ENCODE measurements at places on chromosomes 7 and 10.
A peak's percentile ranks its signal among the peaks of the same experiment; 100 is the strongest.

- H3K4me3 ChIP-seq, result no peak overlapping the region
- no peaks in the 10 kb centered on the region for H3K27me3 ChIP-seq
- no peaks in the 10 kb centered on the region for H3K4me1 ChIP-seq
- DNase-seq, result no peak
- no peaks in the 10 kb centered on the region for H3K36me3 ChIP-seq
Measured at GRCh38 chr7:31493714-31494181, 20.1 kb upstream of the ITPRID1 start.

GRCh38 chr7:139660317-139661042, 117.3 kb downstream of the HIPK2 start:
- no peak for DNase-seq
- H3K4me3 ChIP-seq, result no peak overlapping the region
- H3K27me3 ChIP-seq, result no peaks in the 10 kb centered on the region
- H3K36me3 ChIP-seq, result peaks cover 17% of the 10 kb centered on the region

DNA sequence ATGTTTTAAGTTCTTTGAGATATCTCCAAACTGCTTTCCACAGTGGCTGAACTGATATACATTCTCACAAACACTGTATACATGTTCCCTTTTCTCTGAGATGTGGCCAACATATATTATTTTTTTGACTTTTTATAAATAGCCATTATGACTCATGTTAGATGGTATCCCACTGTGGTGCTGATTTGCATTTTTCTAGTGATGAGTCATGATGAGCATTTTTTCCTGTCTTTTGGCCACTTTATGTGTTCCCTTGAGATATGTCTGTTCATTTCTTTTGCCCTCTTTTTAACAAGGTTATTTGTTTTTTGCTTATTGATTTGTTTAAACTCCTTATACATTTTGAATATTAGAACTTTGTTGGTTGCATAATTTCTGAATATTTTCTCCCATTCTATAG, 1055.1 kb downstream of the NXPH1 start:
- no peaks in the 10 kb centered on the region for H3K27me3 ChIP-seq
- no peaks in the 10 kb centered on the region for H3K4me1 ChIP-seq
- no peak overlapping the region for H3K27ac ChIP-seq

DNA sequence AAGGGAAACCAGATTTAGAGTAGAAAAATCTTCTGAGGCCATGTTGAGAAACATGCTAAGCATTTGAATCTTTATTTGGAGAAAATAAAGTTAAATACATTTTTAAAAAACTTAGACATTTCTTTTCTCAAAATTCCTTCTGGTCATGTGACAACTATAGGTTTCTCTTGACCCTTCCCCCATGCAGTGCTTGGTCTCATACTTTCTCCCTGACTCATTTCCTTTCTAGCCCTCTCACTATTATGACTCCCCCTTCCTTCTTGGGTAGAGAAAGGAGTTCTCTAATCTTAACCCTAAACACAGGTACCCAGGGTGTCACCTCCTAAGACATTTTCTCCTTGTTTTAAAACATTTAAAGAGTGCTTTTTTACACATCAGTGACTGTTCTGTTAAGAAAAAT, 179.5 kb upstream of the TMEM106B start:
- 0 out of 2 replicates have a peak, but pooled peaks cover 3% of the 10 kb centered on the region for H3K4me1 ChIP-seq
- no peak overlapping the region for H3K27ac ChIP-seq
- H3K27me3 ChIP-seq, result no peaks in the 10 kb centered on the region
- H3K4me3 ChIP-seq, result no peak overlapping the region
- H3K36me3 ChIP-seq, result no peaks in the 10 kb centered on the region

DNA sequence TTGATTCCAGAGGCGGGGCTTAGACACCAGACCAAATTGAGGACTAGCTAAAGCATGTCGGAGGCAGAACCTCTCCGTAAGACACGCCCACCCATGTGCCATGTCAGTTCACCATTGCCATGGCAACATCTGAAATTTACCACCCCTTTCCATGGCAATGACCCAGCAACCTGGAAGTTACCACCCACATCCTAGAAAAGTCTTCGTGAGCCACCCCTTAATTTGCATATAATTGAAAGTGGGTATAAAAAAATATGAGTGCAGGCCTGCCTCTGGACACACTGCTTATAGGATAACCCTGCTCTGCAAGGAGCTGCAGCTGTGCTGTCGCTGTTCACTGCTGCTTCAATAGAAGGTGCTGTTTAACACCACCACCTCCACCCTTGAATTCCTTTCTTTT, 28.0 kb downstream of the TMEM270 start:
- H3K4me3 ChIP-seq, result no peak overlapping the region
- no peaks in the 10 kb centered on the region for H3K27me3 ChIP-seq
- H3K27ac ChIP-seq, result no peak overlapping the region
- no peak for DNase-seq

DNA sequence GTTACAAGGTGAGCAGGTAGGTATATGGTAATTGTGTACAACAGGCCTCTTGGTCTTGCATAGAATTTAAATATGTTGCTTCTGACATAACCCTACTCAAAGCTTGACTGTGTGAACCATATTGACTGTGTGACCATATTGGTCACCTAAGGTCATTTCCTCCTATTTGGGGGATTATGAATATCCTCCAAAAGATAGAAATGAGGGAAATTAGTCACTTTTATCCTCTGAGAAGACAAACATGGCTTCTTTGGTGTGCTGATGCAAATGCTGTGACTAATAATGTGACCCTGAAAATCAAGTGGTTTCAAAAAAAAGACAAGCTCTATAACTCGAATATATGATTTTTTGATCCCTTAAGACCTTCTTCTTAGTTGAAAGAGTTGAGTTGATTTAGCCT, 27.9 kb downstream of the IFIT5 start:
- no peaks in the 10 kb centered on the region for H3K27me3 ChIP-seq
- peaks cover 3% of the 10 kb centered on the region for H3K4me1 ChIP-seq
- H3K36me3 ChIP-seq, result no peaks in the 10 kb centered on the region
- H3K4me3 ChIP-seq, result no peak overlapping the region

DNA sequence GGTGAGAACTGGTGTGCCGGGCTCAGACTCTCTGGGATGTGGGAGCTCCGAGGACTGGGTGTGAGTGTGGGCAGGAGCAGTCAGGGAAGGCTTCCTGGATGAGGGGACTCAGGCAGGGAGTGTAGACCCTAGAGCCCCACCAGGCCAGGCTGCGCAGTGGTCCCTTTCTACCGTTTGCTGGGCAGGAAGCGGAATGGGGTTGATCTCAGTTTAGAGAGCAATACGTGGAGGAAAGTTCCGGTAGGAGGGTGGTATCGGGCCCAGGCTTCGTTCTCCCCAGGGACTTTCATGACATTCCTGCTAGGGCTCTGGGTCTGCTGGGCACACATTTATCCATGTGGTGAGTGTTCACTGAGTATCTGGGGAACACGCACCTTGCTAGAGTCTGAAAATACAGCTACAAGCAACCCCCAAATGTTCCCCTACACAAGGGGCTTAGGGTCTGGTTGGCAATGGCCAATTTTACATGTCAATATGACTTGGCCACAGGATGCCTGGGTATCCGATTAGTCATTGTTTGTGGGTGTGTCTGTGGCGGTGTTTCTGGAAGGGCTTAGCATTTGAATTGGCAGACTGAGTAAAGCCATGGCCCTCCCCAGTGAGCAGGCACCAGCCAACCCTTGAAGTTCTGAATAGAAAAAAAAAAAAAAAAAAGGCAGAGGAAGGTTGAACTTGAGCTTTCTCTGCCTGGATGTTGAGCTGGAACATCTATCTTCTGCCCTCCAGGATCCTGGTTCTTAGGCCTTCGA, 20.8 kb downstream of the GHRHR start:
- no peak overlapping the region for H3K4me3 ChIP-seq
- H3K27me3 ChIP-seq, result peaks cover 31% of the 10 kb centered on the region
- no peak for DNase-seq
- no peaks in the 10 kb centered on the region for H3K36me3 ChIP-seq
- H3K27ac ChIP-seq, result no peak overlapping the region

DNA sequence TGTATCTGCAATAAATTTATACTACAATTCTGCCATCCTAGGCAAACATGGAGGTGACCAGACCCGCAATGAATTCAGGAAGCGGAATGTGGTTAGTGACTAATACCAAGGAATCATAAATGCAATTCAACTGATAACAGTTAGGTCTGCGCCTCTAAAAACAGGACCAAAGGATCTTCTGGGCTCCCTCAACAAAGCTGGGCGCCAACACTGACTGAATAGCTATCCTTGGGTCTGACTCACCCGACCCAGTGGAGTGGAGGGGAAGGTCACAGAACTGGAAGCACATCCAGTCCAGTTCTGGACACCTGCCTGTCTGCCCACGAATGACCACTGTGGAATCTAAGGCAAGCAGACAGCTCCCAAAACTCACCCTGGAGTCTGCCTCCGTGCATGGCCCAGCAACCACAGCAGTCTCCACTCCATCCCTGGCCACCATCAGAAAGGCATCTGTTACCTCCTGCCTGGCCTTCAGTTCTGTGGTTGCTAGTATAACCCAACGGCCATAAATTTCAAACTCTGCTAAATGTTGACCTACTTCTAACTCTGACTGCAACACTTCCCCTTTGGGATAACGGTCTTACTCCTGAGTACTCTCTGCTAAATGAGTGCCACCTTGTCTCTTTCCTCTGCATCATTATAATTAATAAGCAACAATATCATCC, 43.0 kb upstream of the DLX6 start:
- no peaks in the 10 kb centered on the region for H3K36me3 ChIP-seq
- no peaks in the 10 kb centered on the region for H3K27me3 ChIP-seq
- H3K4me1 ChIP-seq, result no peaks in the 10 kb centered on the region
- no peak overlapping the region for H3K4me3 ChIP-seq
- H3K27ac ChIP-seq, result no peak overlapping the region
- no peak for DNase-seq

GRCh38 chr10:132365102-132365501, 31.9 kb upstream of the PWWP2B start:
- no peak for DNase-seq
- no peak overlapping the region for H3K27ac ChIP-seq
- no peaks in the 10 kb centered on the region for H3K27me3 ChIP-seq
- peaks cover 9% of the 10 kb centered on the region for H3K36me3 ChIP-seq
- H3K4me1 ChIP-seq, result no peaks in the 10 kb centered on the region

GRCh38 chr10:51892965-51893658, 193.7 kb upstream of the CSTF2T start:
- no peak overlapping the region for H3K27ac ChIP-seq
- peak; percentile 6 for DNase-seq
- peaks cover 4% of the 10 kb centered on the region for H3K4me1 ChIP-seq
- H3K36me3 ChIP-seq, result no peaks in the 10 kb centered on the region

GRCh38 chr7:96995406-96996110, 9.8 kb upstream of the DLX6 start:
- no peaks in the 10 kb centered on the region for H3K36me3 ChIP-seq
- H3K27me3 ChIP-seq, result peaks cover 64% of the 10 kb centered on the region
- no peak overlapping the region for H3K27ac ChIP-seq
- no peak for DNase-seq

- no peak for DNase-seq
- no peaks in the 10 kb centered on the region for H3K27me3 ChIP-seq
Measured at GRCh38 chr10:130026670-130027456, 62.8 kb upstream of the EBF3 start.

GRCh38 chr10:6737080-6737641, 157.1 kb upstream of the PRKCQ start:
- no peaks in the 10 kb centered on the region for H3K27me3 ChIP-seq
- no peaks in the 10 kb centered on the region for H3K36me3 ChIP-seq
- 0 out of 2 replicates have a peak overlapping the region, but pooled peaks have one; percentile 13 for H3K27ac ChIP-seq
- no peak overlapping the region for H3K4me3 ChIP-seq

DNA sequence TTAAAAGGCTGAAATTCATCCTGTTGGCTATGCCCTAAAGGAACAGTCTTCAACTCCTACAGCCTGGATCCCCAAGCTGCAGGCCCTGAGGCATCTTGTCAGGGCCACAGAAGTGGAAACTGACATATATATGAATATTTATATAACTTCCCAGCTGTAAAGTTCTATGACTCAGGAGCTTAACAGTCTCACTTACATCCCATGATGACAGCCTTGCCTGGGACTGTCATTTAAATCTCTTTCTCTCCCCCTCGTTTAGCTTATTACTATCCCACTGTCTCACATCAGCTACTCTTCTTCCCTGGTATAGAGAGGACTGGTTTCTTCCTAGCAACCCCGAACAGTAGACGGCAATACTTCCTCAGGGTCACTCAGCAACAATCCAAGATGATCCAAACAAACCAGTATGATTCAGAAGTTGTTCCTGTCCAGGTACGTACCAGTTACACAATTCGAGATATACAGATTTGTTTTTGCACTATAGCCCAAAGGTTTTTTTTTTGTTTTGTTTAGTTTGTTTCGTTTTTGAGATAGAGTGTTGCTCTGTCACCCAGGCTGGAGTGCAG, 22.7 kb downstream of the KIAA1549 start:
- H3K27me3 ChIP-seq, result no peaks in the 10 kb centered on the region
- peaks cover 3% of the 10 kb centered on the region for H3K4me1 ChIP-seq
- DNase-seq, result peak; percentile 47
- no peaks in the 10 kb centered on the region for H3K36me3 ChIP-seq
- H3K27ac ChIP-seq, result no peak overlapping the region
- no peak overlapping the region for H3K4me3 ChIP-seq

- H3K4me3 ChIP-seq, result no peak overlapping the region
- H3K36me3 ChIP-seq, result no peaks in the 10 kb centered on the region
- H3K27ac ChIP-seq, result no peak overlapping the region
- no peaks in the 10 kb centered on the region for H3K27me3 ChIP-seq
- peaks cover 2% of the 10 kb centered on the region for H3K4me1 ChIP-seq
- DNase-seq, result no peak
Measured at GRCh38 chr7:132877573-132877972, 204.3 kb downstream of the CHCHD3 start.

DNA sequence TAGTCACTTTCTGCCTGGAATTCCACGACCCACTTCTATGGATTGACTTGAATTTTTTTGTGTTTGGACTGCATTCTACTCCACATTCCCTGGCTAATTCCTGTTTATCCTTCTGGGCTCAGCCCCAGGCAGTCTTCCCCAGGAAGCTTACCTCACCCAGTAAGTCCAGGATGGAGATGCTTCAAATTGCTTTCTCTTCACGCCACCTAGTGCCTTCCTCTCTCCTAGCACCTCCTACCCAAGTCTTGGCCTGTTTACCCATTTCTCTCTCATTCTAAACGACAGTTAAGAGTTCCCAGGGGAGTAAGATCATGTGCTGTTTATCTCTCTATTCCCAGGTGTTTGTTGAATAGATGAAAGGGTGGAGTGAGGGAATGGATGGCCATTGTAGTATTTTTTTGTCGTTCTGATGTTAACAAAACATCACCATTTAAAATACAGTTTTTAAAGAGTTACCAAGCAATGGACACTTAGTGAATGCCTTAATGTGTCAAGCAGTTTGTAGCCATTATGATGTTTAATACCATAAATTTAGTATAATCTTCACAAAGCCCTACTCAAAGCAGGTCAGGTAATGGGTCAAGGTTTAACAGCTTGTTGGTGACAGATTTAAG, 45.5 kb upstream of the TARP start:
- H3K27me3 ChIP-seq, result peaks cover under 1% of the 10 kb centered on the region
- peaks cover 7% of the 10 kb centered on the region for H3K4me1 ChIP-seq
- no peak overlapping the region for H3K27ac ChIP-seq
- no peak overlapping the region for H3K4me3 ChIP-seq
- no peaks in the 10 kb centered on the region for H3K36me3 ChIP-seq
- peak; percentile 81 for DNase-seq

DNA sequence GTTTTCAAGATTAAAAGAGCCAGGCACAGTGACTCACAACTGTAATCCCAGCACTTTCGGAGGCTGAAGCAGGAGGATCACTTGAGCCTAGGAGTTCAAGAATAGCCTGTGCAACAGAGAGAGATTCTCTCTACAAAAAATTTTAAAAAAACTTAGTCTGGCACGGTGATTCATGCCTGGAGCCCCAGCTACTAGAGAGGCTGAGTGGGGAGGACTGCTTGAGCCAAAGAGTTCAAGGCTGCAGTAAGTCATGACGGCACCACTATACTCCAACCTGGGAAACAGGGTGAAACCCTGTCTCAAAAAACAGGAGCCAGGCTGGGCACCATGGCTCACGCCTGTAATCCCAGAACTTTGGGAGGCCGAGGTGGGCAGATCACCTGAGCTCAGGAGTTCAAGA, 86.6 kb upstream of the KCTD7 start:
- H3K27me3 ChIP-seq, result no peaks in the 10 kb centered on the region
- peaks cover 30% of the 10 kb centered on the region for H3K36me3 ChIP-seq
- H3K4me3 ChIP-seq, result no peak overlapping the region
- H3K4me1 ChIP-seq, result peaks cover 4% of the 10 kb centered on the region
